Muscle of back (tissue), 13 donors: ENCODE measurements at places on chromosomes 5 and 9.

DNA sequence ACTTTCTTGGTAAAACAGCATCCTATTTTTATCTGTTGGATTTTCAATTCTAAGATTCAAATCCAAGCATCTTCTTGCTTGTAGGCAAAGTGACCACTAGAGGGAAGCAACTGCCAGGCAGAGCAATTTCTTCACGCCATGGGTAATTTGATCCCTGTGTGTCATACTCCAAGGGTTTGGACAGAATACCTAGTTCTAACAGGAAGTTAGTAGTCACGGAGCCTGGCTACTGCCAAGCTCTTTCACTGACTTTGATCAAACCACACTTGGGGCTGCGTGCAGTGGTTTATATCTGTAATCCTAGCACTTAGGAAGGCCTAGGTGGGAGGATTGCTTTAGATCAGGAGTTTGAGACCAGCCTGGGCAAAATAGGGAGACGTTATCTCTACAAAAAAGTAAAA, 473.6 kb upstream of the TNC start:
- peak; percentile 79 for DNase-seq

GRCh38 chr5:120613729-120614128, 149.6 kb downstream of the PRR16 start:
- no peak for DNase-seq

GRCh38 chr5:124744170-124744971, 2.1 kb downstream of the ZNF608 start:
- DNase-seq = no peak

DNA sequence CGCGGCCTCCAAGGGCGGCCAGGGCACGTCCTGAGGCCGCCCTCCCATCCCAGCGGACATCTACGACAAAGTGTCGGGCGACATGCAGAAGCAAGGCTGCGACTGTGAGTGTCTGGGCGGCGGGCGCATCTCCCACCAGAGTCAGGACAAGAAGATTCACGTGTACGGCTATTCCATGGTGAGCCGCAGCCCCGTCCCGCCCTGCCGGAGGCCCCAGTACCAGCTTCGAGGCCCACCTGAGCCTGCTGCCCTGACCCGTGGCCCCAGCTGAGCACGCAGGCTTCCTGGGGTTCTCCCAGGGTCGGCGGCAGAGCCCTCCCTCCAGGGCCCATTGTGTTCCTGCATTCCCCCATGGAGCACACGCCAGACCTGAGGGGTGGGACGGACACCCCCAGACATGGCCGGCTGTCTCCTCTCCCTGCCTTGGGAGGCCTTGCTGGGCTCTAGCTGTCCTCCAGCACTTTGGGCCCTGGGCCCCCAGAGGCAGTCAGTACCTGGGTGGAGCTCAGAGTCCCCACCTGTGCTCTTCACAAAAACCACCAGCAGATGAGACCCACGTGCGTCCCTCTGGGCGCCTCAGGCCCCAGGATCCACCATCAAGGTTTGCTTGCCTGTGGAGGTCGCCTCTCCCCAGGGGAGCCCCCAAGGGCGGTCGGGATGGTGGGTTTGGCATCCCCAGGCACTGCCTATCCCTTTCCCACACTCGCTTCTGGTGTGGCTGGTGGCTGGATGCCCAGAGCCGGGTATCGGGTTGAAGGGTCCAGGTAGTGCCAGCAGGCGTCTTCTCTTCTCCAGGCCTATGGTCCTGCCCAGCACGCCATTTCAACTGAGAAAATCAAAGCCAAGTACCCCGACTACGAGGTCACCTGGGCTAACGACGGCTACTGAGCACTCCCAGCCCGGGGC, 1.0 kb downstream of the PHPT1 start:
- DNase-seq = no peak

DNA sequence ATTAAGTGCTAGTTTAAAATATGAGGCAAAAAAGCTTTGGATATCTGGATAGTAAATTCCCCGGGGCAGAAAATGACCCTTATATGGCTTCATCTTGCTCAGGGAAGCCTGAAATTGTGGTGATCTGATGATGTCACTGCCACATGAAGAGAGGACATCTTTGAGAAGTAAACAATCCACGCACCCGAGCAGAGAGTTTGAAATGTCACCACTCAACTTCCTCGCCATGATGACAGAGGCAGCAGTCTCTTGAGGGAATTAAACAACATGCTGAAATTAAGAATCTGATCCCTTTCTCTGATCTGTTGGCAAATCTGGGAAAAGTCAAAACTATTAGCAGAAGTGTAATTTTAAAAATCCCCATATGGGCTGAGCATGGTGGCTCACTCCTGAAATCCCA, 110.0 kb downstream of the TLE1 start:
- no peak for DNase-seq

DNA sequence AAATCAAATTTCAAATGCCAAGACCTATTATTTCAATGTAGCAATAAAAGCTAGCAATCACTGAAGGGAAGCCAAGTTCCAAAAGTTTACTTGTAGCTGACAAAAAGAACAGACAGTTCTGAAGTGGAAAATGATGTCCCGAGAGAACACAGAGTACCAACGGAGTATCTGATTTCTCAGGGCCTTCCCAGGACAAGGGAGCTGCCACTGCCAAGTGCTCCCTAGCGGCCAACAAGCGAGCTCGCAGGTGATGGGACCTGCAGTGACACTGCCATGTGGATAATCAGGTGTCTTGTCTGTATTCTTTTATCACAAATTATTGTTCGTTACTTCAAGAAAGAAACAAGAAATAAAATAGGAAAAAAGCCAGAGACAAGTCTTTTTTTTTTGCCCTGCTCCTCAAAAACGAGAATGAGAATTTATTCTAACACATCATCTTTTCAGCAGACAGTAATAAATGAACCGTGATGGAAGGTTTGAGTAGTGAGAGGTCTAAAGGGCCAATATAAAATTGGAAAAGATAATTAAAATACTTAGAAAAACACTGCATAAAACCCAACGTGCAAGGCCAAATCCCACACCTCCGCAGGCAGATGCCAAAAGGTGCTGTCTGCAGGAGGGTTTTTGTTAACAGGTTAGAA, 159.4 kb downstream of the MYO10 start:
- DNase-seq = no peak

DNA sequence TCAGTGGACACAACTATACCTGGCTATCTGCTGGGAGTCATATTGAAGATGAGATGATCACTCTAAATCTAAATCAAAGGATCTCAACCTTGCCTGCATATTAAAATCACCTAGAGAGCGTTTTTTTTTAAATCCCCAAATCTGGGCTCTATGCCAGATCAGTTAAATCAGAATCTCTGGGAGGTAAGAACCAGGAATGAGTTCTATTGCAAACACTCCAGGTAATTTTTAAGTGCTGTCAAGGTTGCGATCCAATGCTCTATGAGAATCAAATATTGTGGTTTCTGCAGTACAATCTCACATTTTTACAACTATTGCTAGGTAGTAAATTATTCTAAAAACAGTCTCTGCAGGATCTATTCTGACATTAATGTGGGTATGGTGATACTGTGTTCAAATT, 202.3 kb upstream of the OR13F1 start:
- no peak for DNase-seq

- peak; percentile 30 for DNase-seq
These were observed 14.2 kb downstream of the NDUFAF2 start for GRCh38 chr5:60959156-60959555.

- DNase-seq = no peak
These were observed 54.0 kb upstream of the LARP1 start for GRCh38 chr5:154701181-154701580.

DNA sequence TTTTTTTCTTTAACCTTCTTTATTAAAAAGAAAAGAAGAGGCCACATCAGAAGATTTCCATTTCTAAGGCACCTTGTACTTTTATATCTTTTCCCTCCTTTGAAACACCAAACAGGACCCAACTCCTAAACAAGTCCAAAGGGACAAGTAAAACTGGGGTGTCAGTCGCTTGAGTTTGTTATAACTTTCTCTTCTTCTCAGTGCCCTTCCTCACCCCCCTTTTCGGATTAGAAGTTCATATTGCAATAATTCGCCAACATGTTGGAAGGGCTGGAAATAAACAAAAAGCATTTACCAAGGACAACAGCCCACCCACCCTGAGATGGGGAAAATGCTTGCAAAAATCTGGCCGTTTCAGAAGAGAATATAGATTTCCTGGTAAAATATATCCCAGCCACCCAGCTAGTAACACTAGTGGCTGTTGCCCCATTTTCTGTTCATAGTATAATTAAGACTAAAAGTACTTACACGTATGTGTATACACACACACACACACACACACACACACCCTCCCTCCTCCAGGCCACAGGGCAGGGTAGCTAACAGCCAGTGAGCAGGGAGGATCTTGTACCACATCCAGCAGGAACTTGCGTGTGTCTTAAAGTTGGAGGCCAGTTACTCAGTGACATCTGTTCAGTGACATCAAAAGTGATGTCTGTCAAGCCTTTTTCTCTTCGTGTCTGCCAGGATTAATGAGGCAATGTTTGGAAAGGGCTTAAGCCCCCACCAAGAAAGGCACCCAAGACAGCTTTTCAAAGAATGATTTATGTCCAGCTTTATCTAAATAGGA, 149.1 kb upstream of the KLF4 start:
- DNase-seq = peak; percentile 80

DNA sequence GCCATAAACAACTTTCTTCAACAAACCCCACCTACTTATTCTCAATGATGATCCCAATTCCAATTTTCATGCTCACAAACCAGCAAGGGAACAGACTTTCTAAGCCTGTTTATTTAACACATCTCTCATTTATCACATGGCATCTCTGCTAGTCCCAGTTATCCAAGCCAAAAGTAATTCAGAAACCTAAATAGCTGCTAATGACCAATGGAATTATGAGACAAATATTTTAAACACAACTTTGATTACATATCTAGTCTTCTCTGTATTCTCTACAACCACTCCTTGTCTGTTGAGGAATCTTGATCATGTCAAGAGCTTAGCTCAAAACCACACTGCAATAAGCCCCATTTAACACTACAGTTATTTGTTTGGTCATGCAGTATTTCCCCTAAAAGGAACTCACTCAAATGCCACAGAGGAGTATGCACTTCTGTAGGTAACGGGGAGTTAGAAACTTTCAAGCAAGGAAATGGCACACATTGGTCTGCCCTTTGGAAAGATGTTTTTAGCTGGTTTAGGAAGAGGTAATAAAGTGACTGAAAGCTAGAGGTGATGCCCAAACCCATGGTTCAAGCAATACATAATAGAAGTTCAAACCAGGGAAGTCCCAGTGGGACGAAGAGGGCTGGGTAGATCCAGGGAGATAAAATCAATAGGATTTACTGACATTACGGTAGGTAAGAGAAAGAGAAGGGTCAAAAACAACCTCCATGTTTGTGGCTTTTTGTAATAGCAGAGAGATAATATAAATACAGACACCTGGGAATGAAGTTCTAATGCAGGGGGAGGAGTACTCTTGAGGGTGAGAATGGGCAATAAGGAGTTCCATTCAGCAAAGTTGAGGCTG, 42.1 kb upstream of the HTR4 start:
- no peak for DNase-seq

- DNase-seq = no peak
These were observed 147.6 kb upstream of the TRPM3 start for GRCh38 chr9:71268871-71269635.

DNA sequence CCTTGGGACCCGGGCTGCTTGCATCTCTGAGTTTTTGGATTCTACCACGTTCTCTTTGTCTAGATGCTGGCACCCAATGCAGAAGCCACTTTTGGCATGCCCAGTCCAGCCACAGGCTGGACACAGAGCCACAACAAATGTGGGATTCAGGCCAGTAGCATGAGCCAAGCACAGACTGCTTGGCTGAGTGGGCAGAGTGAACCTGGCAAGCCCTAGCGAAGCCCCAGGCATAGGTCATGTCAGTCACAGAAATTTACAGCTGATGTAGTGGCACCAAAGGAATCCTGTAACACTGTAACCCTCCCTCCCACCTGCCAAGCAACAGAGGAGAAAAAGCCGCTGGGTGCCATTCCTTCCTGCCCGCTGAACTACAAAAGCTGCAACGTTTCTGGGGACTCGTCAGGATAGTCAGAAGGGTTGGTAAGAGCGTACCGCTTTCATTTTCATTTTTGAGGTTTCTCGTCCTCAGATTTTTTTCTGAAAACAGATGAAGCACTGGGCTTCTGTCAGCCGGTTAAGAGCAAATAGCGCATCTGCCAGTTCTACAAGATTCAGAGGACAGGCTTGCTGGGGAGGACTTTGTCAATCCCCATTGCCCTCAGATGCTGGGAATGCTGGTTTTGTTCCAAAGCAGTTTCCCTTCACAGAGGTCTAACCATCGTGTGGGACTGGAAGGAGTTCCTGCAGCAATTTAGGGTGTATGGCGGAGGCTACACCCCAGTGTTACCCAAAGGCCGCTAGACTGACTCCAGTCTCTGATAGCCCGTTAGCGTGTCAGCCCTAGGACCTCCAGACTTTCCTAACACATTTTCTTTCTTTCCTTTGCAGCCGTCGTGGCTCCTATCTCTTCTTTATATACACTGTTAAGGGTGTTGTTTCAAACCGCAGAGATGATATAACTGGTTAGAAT, 399.0 kb downstream of the HTR1A start:
- no peak for DNase-seq

DNA sequence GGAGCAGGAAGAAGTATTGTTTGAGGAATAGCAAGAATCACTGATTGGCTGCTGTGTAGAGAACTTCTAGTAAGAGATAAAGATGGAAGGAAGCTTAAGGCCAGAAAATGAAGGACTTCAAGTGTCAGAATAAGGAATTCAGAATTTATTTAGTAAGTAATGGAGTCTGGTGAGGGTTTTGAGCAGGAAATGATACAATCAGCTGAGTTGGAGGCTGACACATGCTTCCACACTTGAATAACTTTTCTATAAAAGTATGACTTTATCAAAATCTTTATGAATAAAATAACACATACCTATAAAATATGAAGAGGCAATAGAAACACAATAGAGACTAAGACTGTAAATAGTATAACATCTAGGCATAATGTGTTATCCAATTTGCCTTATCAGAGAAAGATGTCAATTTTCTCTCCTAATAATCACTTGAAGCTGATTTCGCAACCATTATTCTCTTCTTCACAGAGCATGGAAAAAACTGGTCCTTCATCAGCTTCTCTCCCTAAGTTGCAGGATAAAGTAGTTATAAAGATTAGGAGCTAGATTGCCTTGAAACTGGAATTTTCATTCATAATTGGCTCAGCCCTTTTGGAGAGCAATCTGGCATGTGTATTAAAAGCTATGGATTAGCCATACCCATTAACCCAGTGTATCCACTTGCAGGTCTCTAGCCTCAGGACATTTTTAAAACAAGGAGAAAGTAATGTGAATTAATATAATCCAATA, 143.4 kb downstream of the ZNF608 start:
- DNase-seq = no peak

DNA sequence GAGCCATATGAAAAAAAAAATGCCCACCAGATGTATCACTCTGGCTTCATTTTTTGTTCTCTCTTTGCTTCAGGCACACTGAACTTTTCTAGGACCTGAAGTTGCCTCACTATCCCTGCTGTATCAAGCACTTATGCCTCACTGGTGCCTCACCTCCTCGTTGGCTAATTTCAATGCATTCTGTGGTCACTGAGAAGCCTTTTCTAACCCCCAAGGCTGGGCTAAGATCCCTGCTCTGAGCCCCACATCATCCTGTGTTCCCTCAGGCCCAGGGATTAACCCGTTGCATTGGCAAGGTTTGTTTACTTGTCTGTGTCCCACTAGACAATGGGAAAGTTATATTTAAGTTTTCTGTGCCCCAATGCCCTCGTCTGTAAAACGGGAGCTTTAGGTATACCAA, 362.7 kb downstream of the OSTF1 start:
- no peak for DNase-seq
